ENCODE measurements at places on chromosomes 7 and 10. TPM values are rescaled to one million over a fixed set of nuclear protein-coding genes. Genes with fewer than 3 reads are reported as not detected.

The GSAP gene
- total RNA-seq, result 4.3 TPM

The CCAR1 gene
- 45.5 TPM for total RNA-seq

GRCh38 chr7:86668315-86668714 is 24.6 kb downstream of the GRM3 start:
- DNase-seq, result no peak

DNA sequence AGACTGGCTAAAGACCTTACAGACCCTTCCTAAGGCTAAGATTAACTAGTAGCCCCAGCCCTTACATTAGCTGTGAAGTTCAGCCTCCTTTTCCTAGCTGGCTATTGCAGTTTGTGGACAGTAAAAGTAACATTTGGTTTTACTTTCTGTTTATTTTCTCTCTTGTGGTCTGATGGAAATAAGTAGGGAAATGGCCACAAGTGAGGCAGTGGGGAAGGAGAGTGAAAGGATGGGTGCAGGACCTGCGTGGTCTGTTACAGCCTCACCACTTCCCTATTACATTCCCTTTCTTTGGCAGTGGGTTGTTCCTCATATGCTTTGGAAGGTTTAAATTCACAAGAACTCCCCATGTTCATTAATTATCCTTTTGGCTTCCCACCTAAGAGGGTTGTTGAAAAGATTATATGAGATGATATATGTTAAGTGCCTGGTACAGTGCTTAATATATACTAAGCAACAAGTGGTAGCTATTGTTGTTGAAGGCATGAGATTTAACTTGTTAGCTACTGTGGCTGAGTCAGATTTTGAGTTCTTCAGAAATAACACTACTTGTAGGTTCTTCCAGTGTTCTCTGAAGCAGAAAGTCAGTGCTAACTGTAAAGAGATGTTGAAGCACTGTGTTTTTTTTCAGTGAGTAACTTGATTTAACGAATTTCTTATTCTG is 181.7 kb downstream of the ST7 start:
- DNase-seq, result no peak

- DNase-seq, result no peak
These were observed 152.0 kb downstream of the REEP3 start for GRCh38 chr10:63673246-63673645.

GRCh38 chr10:23869548-23869947 is 339.4 kb upstream of the KIAA1217 start:
- DNase-seq, result no peak

DNA sequence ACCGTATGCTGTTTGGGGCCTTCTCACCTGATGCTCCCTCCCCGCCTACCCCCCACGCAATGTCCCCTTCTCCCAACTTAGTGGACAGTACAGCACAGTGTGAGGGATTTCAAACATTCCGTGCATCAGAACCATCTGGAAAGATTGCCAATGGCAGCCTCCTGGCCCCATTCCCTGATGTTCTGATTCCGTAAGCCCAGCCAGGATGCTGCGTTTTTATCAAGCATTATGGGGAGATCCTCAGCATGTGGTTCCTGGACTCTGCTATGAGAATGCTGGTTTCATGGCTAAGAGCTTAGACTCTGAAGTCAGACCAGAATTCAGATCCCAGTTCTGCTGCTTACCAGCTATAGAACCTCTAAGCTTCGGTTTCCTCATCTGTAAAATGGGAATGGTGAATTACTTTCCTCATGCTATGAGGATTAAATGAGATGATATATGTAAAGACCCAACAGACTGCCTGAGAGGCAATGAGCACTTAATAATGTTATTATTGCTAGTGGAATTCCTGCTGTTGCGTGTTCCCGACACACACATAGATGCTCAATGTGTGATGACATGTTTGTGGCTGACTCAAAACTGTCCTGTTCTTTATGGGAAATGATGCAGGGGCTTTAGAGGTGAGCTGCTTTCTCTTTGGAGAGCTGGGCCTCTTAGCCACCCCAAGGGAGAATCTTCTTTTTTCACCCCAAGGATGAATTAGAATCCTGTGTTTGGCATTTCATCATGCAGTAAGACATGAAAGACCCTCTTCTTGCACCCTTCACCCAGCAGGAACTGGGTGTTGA is 60.8 kb upstream of the SMNDC1 start:
- DNase-seq, result no peak
